Activated T-helper 1 cell treated with anti-CD3 and anti-CD28 coated beads, Interleukin-2, amount 50 U/mL, for 16 hours (primary cell): ENCODE measurements at places on chromosomes 3 and 15.

- no peak for DNase-seq
These were observed 75.7 kb downstream of the TMEM266 start for GRCh38 chr15:76135516-76135915.

DNA sequence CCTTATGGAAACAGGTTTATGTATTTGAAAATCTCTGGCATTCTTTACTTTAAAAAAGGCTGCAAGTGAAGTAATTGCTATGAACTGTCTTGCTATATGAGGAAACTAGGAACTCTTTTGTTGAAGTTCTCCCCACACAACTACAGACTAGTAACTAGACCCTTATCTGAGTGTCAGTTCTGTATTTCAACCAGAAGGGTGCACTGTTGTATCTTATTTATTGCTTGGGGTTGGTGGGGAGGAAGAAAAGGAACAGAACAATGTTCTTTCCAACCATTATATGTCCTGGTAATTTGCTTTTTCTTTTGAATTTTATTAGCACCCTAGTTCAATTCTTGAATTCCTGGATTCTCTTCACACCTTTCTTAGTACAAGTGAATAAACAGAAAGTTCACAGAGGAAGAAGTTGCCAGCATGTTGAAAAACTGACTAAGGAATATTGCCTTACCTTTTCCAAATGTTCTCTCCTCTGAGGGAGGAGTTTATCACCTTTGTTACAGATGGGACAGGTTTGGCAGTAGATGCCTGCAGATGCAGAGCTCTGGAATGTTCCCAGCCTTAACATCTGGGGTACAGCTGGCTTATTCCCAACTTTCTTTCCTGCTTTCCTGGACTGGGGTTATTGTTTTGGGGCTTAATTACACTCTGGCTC, 162.4 kb upstream of the CFAP20DC start:
- no peak for DNase-seq

DNA sequence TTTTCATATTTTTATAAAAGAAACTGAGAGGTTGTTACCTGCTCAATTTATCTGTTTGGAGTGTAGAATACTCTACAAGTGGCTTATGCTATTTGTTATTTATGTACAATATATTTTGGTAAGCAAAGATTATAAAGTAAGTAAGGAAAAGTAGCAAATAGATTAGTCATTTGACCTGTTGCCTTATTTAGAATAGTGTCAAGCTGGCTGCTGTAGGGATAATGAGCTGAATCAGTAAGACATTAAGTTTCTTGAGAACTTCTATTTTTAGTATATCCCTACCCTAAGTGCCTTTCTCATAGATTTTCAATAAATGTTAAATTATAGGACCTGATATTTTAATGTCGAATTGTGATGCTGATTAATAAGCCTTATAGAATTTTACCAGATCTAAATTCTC, 37.2 kb downstream of the ECT2 start:
- no peak for DNase-seq

GRCh38 chr3:161163297-161163696, 57.8 kb upstream of the NMD3 start:
- no peak for DNase-seq

- DNase-seq: no peak
These were observed 27.0 kb downstream of the KATNBL1 start for GRCh38 chr15:34182942-34183341.
